Suprapubic skin (tissue), 4 donors: ENCODE measurements at places on chromosomes 1 and 21. TPM values are rescaled to one million over a fixed set of nuclear protein-coding genes. Genes with fewer than 3 reads are reported as not detected.

F5 gene
- 8.9 TPM for total RNA-seq

DNA sequence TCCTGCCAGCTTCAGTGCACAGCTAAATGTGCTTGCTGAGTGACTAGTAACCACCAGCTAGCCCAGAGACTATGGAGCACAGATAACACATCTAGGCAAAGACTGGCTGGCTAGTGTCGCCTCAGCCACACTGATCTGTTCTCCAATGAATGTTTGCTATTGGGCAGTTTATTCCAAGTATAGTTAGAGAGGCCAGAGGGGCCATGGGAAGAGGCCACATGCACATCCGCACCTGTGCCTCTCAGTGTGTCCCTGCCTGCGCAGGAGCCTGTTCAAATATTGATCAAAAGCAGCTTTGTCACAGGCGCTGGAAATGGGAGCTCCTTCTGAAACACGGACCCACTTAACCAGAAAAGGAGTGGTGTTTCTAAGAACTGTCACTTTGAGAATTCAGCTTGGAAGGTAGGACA, 51.3 kb upstream of the ATP1A1 start:
- H3K4me3 ChIP-seq, result no peak overlapping the region
- no peaks in the 10 kb centered on the region for H3K27me3 ChIP-seq
- no peaks in the 10 kb centered on the region for H3K36me3 ChIP-seq
- H3K27ac ChIP-seq, result no peak overlapping the region

POFUT2 gene
- 46.9 TPM for total RNA-seq

CR1L gene
- not detected for total RNA-seq

DNA sequence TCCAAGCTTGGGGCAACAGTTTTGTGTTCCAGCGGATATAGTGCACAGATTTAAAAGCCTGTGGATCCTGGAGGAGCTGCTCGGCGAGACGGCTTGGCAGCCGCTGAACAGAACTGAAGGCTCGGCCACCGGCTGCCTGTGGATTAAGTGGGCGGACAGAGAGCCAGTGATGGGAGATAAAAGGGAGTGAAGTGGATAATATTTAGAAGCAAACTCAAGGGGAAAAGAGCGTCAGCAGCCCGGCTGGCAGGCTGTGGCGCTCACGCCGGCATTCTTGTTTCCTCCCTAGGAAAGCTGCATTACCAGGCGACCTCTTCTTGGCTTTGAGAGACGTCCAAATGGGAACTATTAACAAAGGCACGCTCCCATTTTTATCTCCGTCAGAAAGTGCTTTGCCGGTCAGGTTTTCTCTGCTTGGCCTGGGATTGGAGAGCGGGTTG, 10.4 kb downstream of the TRABD2B start:
- H3K4me3 ChIP-seq, result peak overlapping the region; percentile 5
- H3K36me3 ChIP-seq, result no peaks in the 10 kb centered on the region
- H3K27ac ChIP-seq, result peak overlapping the region; percentile 25
- H3K4me1 ChIP-seq, result peaks cover 17% of the 10 kb centered on the region
- peaks cover 7% of the 10 kb centered on the region for H3K27me3 ChIP-seq

DNA sequence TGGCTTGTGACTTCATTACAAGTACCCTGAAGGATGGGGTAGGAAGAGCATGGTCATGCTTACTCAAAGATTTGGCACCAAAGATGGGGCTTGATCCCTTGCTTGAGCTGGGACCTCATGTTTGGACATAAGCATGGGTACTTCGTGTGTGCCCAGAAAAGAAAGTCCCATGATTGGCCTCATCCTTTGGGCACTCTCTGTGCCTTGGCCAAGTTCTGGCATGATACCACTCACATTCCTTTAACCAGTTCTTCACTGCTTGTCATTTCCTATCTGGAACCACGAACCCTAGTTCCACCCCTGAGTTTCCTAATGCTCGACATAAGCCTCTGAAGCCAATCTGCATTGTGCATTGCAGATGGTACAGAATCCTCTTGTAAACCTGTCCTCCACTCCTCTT, 107.0 kb downstream of the NAV1 start:
- peaks cover 2% of the 10 kb centered on the region for H3K27me3 ChIP-seq
- H3K36me3 ChIP-seq, result no peaks in the 10 kb centered on the region
- no peak overlapping the region for H3K27ac ChIP-seq
- H3K4me1 ChIP-seq, result peaks cover 33% of the 10 kb centered on the region

PIGK gene
- 11.3 TPM for total RNA-seq

EDARADD gene
- total RNA-seq, result 5.5 TPM

GRCh38 chr1:67134695-67135094, at the start of gene C1orf141:
Gene C1orf141, minus strand, starts transcription at chr1:67134970. Its CDS starts 7,730 bp downstream, at chr1:67127240.
- H3K27ac ChIP-seq, result no peak within 1 kb of the TSS
- DNase-seq, result no peak
- no peaks in the 10 kb centered on the region for H3K36me3 ChIP-seq
- no peaks in the 10 kb centered on the region for H3K27me3 ChIP-seq

DNA sequence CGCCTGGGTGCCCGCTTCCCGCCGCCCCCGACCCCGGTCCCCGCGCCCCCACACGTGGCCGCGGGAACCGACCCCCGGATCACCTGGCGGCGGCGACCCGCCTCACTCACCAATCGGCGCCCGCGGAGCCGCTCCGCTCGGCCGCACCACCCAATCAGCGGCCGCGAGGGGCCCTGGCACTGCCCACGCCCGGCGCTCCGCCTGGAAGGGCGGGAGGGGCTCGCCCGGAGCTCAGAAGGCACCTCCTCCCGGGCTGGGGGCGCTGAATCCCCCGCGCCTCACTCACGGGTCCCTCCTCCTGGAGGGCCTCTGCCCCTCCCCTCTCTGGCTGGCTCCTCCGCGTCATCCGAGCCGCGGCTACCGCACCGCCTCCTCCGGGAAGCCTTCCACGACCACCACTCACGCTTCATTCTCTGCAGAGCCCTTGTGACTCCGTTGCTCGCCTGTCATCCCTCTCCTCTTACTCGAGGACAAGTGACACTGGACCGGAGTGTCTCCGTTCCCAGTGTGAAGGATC, 374 bp downstream of the SH2D5 start:
- H3K27ac ChIP-seq, result no peak overlapping the region
- peaks cover 37% of the 10 kb centered on the region for H3K27me3 ChIP-seq
- H3K4me1 ChIP-seq, result peaks cover 34% of the 10 kb centered on the region
- H3K4me3 ChIP-seq, result peak overlapping the region; percentile 60
- peaks cover 2% of the 10 kb centered on the region for H3K36me3 ChIP-seq

DNA sequence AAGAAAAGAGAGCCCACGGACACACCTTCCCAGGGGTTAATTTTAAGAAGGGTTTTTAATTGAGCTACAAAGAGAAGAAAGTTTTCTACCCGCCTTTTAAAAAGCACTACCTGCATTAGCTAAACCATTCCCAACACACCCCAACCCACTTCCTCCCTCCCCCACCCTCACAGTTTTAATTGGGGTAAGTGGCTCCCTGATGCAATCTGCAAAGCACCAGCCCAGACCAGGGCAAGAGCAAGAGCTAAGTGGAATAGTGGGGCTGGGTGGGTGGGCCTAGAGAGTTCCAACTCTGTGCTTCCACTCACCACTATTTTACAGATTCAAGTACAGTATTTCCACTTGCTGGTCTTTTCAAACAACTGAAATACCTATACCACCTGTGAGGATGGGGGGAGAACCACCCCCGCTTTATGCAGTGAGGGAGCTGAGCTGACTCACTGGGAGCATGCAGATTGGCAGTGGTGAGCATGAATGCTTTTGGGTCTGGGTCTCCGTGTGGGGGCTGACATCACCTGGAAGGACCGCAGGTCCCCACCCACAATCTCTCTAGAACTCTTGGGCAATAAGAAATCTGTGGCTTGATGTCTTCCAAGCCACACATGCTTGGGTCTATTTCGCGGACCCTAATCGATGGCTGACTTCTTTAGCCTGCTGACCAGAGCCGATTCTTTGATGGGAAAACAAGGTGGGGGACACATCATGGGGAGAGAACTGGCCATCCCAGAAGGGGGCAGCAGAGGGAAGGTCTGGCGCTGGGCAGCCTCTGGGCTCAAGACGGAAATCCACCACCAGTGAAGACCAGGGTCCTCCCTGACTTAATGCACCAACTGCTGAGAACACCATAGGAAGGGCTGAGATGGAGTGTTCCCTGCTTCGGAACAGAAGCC, 95.5 kb downstream of the SSBP3 start:
- no peaks in the 10 kb centered on the region for H3K27me3 ChIP-seq
- peak overlapping the region; percentile 36 for H3K27ac ChIP-seq
- no peak overlapping the region for H3K4me3 ChIP-seq
- no peak for DNase-seq
- no peaks in the 10 kb centered on the region for H3K36me3 ChIP-seq
- peaks cover 67% of the 10 kb centered on the region for H3K4me1 ChIP-seq

- H3K4me1 ChIP-seq, result no peaks in the 10 kb centered on the region
- H3K4me3 ChIP-seq, result no peak overlapping the region
- peaks cover 31% of the 10 kb centered on the region for H3K36me3 ChIP-seq
- H3K27ac ChIP-seq, result no peak overlapping the region
- DNase-seq, result no peak
These were observed 25.3 kb downstream of the SLC30A7 start for GRCh38 chr1:100921110-100921706.

DNA sequence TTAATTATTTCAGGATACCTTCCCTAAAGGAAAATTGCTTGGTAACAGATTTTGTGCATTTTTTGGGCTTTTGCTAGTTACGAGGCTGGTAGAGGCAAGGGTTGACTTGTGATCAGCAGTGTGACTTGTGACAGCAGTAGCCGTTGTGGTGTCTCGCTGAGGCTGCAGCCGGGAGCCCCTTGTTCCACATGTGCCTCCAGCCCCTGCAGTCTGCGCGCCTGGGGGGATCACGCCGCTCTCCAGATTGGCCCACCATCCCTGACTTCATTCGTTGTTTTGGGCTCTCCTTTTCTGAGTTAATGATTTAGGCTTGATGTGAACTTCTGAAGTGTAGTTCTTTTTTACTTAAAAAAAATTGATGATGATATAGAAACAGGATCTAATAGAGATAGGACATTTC, 41.5 kb downstream of the TRAPPC10 start:
- H3K4me1 ChIP-seq, result no peaks in the 10 kb centered on the region
- no peak for DNase-seq
- H3K27me3 ChIP-seq, result no peaks in the 10 kb centered on the region

NEGR1 gene
- 4.0 TPM for total RNA-seq
